Fibroblast of skin of right biceps (primary cell): ENCODE measurements at places on chromosomes 2 and 18.

- DNase-seq, result no peak
Observed at GRCh38 chr2:16201848-16202247, 261.5 kb downstream of the MYCN start.

DNA sequence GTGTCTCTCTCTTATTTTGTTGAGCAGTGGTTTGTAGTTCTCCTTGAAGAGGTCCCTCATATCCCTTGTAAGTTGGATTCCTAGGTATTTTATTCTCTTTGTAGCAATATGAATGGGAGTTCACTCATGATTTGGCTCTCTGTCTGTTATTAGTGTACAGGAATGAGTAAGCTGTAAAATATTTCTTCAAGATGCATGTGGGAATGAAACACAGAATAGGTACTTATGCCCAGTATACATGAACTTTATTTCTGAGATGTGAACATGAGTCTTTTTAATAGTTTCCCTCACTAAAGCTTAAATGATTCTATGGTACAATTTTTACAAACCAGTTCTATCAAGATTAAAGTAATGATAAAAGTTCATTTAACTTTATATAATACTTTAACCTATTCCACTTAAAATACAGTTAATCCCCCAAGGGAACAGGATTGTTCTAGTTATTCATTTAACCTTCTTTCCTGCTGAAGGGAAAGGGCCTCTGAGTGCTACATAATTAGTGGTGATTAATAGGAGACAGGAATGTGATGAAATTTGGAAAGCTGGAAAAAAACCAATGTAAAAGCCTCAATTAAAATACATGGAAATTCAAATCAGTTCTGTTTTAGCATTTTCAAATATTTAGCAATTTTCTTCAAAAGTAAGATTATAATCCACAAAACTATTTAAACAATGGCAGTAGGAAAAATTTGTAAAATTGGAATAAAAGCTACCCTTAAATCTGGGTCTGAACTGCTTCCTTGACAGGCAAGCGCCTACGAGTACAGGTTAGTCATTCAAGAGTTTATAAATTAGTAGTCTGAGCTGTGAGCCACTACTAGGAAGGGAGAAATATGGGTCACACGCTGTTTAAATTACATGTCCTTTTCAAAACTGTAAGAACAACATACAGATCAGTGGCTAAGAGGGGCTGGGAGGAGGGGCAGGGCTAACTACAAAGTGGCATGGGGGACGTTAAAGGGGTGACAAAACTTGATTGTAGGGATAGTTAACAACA is 28.9 kb downstream of the SPIRE1 start:
- DNase-seq, result peak; percentile 81

DNA sequence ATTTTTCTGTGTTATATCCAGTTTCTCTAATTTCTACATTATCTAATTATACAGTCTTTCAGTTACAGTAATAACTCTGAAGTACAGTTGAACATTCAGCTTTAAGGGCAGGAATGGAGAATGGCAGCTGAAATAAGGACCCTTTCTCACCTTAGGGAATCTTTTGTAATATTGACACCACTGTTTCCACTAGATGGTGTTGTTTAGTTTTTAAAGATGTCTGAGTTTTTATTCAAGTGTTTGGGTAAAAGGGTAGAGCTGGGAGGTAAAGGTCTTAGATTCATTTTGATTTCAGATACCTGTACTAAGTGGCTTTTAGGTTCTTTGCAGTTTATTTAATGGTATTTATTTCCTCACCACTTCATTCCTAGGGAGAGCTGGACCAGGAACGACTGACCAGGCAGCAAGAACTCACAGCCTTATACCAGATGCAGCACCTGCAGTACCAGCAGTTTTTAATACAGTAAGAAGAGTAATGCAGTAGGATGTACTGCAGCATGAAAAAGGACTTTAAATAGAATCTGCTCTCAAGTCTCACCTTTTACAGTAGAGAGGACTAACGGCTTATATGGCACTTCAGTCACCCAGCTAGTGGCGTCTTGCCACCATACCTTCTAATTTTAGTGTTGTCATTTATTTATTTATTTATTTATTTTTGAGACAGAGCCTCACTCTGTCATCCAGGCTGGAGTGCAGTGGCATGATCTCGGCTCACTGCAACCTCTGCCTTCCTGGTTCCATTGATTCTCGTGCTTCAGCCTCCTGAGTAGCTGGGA is 33.2 kb upstream of the KCNJ13 start:
- no peak for DNase-seq

DNA sequence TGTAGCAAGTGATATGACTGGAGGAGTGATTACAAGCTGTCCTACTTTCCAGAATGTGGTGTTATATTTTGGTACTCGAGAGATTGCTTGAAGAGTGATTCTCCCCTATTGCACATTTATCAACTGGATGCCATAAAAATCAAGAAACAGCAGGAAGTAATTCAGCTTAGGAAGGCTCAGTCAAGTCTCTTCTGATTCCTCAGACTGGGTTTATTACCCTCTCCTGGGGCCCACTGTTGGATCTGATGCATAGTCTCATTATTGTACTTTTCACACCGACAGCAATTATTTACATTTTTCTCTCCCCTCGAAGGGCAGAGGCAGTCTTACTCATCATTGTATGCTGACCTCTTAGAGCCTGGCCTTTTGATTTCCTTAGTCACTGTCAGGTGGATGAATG is 9.3 kb downstream of the NOSTRIN start:
- DNase-seq, result no peak

- DNase-seq, result no peak
Observed at GRCh38 chr2:102342888-102343287, 12.7 kb upstream of the IL18R1 start.

DNA sequence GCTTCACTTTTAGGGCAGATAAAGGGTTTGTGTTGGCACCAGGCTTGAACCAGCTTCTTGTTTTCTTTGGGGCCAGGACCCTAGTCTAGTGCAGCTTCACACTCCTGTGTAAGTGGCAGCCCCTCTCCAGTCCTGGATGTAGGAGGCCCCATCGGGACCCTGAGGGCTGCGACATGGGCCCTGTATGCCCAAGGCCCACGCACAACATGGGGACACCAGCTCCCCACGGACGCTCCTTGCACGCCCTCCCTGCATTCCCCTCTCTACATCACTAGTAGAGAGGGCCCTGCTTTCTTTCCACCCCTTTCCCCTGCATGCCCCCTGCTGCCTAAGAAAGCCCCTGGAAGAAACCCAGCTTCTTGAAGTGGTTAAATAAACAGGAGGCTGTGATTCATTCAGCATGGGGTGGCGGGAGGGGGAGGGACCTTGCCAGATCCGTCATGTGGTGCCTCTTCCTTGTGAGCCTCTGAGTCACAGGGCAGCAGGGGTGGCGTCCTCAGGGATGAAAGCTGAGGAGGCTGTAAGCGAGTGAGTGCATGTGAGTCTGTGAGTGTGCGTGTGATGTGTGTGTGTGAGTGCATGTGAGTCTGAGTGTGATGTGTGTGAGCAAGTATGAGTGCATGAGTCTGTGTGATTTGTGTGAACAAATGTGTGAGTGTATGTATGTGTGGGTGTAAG is 42.5 kb downstream of the COPS8 start:
- peak; percentile 99 for DNase-seq

DNA sequence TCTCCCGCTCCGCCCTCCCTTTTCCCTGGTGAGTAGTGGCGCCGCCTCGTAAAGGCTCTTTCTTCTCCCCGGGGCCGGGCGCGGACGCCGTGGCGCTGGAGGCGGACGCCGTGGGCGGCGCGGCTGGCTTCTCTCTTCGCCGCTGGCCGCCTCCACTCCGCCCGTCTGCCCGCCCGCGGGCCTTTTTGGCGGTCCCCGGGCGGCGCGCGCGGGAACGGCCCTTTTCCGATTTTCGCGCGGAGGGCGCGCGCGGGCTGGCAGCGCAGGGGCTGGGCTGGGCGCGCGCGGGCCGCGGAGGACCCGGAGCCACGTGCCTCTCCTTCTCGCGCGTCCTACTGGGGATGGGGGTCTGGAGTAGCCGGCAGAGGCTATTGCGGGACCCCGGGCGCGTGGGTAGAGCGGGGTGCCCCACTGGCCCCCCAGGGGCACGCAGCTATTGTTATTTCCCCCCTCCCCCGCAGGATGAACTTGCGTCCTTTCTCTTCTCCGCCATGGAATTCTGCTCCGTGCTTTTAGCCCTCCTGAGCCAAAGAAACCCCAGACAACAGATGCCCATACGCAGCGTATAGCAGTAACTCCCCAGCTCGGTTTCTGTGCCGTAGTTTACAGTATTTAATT is 472 bp downstream of the SLC20A1 start:
- no peak for DNase-seq

DNA sequence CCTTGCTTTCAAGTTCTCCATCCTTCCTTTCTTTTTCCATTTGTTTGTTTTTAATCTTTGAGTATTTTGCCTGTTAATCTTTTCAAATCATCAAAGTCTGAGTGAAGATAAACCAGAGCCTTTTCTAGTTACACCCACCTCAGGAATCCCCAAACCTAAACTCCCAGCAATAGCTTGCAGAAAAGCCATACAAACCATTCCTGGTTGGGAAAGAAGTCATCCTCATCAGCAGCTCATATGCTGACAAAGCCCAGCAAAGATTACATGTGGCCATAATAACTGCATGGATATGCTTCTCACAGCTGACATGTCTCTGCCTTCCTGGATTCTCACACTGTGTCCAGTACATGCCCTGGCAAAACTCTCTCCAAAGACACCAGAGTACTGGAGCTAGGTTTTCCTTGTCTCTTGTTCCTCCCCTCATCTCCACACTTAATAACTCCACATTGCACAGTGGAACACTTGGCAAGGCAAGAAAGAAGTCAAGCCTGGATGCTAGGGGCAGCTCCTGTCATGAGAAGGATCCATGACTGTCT is 126.4 kb upstream of the TLK1 start:
- no peak for DNase-seq

- no peak for DNase-seq
Observed at GRCh38 chr2:64268330-64269048, 124.3 kb upstream of the PELI1 start.

GRCh38 chr2:126836761-126837679 is 61.7 kb upstream of the TEX51 start:
- DNase-seq, result no peak

- DNase-seq, result peak; percentile 7
Observed at GRCh38 chr2:183014005-183014404, 24.3 kb downstream of the NCKAP1 start.

- DNase-seq, result peak; percentile 36
Observed at GRCh38 chr2:99988599-99988998, 153.8 kb downstream of the AFF3 start.

DNA sequence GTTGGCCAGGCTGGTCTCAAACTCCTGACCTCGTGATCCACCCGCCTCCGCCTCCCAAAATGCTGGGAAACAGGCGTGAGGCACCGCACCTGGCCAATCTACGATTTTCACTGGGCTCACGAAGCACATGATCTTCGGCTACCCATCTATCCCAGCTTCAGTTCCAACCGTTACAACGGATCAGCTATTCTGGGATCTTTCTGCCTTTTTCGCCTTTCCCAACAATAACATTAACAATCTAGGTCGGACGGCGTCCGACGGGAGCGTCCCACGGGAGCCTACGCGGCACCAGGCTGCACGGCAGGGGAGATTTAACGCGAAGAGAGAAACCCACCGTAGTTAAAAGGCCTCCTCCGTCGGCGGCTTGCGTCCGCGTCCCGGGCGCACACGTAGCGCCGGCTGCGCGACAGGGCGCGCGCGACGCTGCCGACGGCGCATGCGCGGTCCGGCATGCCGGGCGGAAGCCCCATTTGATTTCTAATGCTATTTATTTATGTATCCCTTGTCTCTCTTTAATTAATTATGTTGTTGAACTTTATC is at the start of gene MSL3B:
MSL3B (minus strand) TSS at position 394 of the 540 bp plus-strand sequence.
- DNase-seq, result peak; percentile 68

DNA sequence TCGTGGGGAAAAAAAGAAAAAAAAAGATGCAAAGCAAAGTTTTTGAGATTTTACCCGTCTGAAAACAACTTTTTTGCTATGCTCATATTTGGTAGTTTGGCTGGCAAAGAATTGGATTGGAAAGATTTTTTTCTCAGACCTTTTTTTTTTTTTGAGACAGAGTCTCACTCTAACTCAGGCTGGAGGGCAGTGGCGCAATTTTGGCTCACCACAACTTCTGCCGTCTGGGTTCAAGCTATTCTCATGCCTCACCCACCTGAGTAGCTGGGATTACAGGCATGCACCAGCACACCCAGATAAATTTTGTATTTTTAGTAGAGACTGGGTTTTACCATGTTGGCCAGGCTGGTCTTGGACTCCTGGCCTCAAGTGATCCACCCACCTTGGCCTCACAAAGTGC is 56.3 kb upstream of the TANC1 start:
- DNase-seq, result no peak

DNA sequence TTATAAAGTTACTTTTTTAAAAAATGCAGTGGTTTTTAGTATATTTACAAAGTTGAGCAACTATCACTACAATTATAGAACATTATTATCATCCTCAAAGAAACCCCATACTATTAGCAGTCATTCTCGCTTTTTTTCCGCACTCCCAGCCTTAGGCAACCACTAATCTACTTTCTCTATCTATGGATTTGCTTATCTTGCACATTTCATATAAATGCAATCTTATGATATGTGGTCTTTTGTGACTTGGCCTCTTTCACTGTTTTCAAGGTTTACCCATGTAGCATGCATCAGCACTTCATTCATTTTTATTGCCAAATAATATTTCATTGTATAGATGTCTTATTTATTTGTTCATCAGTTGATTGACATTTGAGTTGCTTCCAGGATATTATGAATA is 273.4 kb downstream of the AGPS start:
- no peak for DNase-seq

DNA sequence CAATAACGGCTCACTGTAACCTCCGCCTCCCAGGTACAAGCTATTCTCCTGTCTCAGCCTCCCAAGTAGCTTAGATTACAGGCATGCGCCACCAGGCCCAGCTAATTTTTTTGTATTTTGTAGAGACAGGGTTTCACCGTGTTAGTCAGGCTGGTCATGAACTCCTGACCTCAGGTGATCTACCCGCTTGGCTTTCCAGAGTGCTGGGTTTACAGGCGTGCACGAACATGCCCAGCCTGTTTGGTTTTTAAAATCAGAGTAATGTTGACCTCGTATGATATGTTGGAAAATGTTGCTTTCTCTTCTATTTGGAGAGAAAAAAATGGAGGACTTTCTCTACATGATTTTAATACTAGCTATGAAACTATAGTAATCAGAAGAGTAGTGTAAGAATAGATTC is 386.2 kb downstream of the PTH2R start:
- DNase-seq, result no peak

GRCh38 chr2:144146876-144147275 is 373.0 kb downstream of the ZEB2 start:
- DNase-seq, result no peak

GRCh38 chr2:7467782-7468447 is 550.7 kb downstream of the RNF144A start:
- no peak for DNase-seq

- peak; percentile 76 for DNase-seq
Observed at GRCh38 chr2:131641414-131642206, 113.9 kb downstream of the CCDC74A start.

- DNase-seq, result no peak
Observed at GRCh38 chr2:134293719-134294537, 40.1 kb downstream of the MGAT5 start.

DNA sequence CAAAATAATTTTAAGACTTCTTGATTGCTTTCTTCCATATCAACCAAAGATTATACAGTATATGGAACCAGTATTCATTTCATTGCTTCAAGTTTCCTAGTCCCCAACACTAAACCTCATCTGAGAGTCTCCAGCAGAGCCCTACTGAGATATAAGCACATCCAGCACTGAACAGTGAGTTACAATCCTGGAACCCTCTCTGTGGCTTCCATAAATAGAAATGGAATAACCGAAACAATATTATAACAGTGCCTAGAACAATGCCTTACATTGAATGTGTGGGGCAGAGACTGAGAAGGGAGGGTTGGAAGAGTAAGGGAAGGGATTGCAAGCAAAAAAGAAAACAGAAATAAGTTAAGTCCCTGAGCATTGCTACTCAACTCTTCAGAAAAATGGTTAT is 18.9 kb downstream of the AAK1 start:
- no peak for DNase-seq
